ENCODE measurements at places on chromosomes 4 and X. TPM values are rescaled to one million over a fixed set of nuclear protein-coding genes. Genes with fewer than 3 reads are reported as not detected.

The AWAT2 gene
- not detected for total RNA-seq

The RBMXL3 gene
- not detected for total RNA-seq

The SPANXB1 gene
- not detected for total RNA-seq

The BMX gene
- 0.34 TPM for total RNA-seq

- H3K27me3 ChIP-seq, result no peaks in the 10 kb centered on the region
- DNase-seq, result no peak
- H3K27ac ChIP-seq, result no peak overlapping the region
- H3K4me1 ChIP-seq, result no peaks in the 10 kb centered on the region
- H3K4me3 ChIP-seq, result no peak overlapping the region
- H3K36me3 ChIP-seq, result no peaks in the 10 kb centered on the region
These were observed 27.8 kb upstream of the SORBS2 start for GRCh38 chr4:185839770-185840169.

- H3K27me3 ChIP-seq, result no peaks in the 10 kb centered on the region
- no peaks in the 10 kb centered on the region for H3K36me3 ChIP-seq
- H3K4me1 ChIP-seq, result no peaks in the 10 kb centered on the region
- DNase-seq, result no peak
These were observed 516.4 kb upstream of the BOD1L1 start for GRCh38 chr4:14143892-14144291.

DNA sequence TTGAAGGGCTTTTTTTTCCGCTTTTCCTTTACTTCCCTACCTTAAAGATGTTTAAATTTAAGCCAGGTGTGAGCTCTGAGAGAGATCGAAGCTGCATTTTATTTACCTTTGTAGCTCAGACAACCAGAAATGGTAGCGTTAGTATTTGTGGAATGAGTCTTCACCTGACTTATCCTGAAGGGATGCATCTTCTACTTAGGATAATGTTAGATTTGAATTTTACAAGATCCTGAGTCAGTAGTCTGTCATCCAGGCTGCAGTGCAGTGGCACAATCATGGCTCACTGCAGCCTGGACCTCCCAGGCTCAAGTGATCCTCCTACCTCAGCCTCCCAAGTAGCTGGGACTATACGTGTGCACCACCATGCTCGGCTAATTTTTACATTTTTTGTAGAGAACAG lies 26.2 kb downstream of the TMSB4X start:
- H3K27ac ChIP-seq, result no peak overlapping the region
- DNase-seq, result no peak
- no peaks in the 10 kb centered on the region for H3K36me3 ChIP-seq

The TLR10 gene
- total RNA-seq, result 0.44 TPM

DNA sequence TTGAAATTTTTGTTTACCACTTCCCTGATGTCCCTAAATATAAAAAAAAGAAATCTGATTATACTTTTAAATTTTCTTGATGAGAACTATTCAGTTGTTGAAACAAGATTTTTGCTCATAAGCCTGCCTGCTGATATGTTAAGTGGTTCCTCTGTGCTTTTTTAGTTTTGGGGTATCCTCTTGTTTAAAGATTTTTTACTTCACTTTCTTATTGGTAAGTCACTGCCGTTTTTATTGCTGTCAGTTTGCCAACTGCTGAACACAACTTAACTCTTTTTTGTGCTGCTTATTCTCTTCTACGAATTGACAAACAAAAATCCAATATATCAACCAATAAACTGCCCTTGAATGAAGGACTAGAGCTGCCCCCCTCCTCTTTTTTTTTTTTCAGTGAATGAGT lies 39.5 kb downstream of the GUCY1A1 start:
- no peaks in the 10 kb centered on the region for H3K36me3 ChIP-seq
- no peak for DNase-seq
- peaks cover 9% of the 10 kb centered on the region for H3K4me1 ChIP-seq

The DCLK2 gene
- 1.1 TPM for total RNA-seq

- H3K27me3 ChIP-seq, result no peaks in the 10 kb centered on the region
- no peaks in the 10 kb centered on the region for H3K4me1 ChIP-seq
- H3K36me3 ChIP-seq, result no peaks in the 10 kb centered on the region
- H3K27ac ChIP-seq, result no peak overlapping the region
- H3K4me3 ChIP-seq, result no peak overlapping the region
- no peak for DNase-seq
These were observed 104.3 kb downstream of the PARM1 start for GRCh38 chr4:75037252-75037651.

DNA sequence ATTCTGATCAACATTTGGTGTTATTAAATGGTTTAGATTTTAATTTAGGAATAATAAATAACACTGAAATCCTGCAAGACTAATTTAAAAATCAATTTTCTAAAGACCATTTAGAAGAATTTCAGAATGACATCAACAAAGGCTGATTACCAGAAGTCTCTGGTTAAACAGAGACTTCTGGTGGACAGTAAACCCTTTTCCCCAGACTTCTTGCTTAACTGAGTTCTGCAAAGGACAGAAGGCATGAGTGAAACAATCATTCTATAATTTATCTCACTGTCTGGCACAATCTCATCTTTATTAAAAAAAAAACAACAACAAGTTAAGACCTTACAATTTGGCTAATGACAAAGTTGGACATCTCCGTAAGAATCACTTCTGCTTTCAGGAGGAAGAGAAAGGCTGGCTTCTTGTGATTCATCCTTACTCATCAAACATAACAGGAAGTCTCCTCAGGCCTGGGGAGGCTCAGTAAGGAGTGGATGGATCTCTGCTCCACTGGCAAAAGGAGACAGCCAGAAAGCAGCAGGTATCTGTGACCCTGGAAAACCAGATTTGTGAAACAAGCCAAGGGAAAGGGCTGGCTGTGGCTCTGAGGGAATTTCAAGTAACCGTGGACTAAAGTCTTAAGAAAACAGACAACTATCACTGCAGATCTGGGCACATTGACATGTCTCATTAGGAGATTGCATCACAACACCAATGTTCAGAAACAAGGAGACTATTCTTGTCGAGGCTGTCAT lies 908 bp upstream of the TLR6 start:
- H3K4me1 ChIP-seq, result no peaks in the 10 kb centered on the region
- no peaks in the 10 kb centered on the region for H3K36me3 ChIP-seq
- H3K27me3 ChIP-seq, result no peaks in the 10 kb centered on the region
- H3K27ac ChIP-seq, result peak overlapping the region; percentile 42
- DNase-seq, result no peak

- H3K4me1 ChIP-seq, result no peaks in the 10 kb centered on the region
- H3K4me3 ChIP-seq, result no peak overlapping the region
- no peaks in the 10 kb centered on the region for H3K27me3 ChIP-seq
- DNase-seq, result no peak
- no peaks in the 10 kb centered on the region for H3K36me3 ChIP-seq
- H3K27ac ChIP-seq, result no peak overlapping the region
These were observed 188.4 kb upstream of the ANK2 start for GRCh38 chr4:112860830-112861690.

The SUPT20HL1 gene
- not detected for total RNA-seq

GRCh38 chrX:18146954-18147353 lies 73.7 kb downstream of the BEND2 start:
- no peaks in the 10 kb centered on the region for H3K4me1 ChIP-seq
- H3K27ac ChIP-seq, result no peak overlapping the region
- no peak overlapping the region for H3K4me3 ChIP-seq
- no peaks in the 10 kb centered on the region for H3K27me3 ChIP-seq
- DNase-seq, result no peak

- no peaks in the 10 kb centered on the region for H3K4me1 ChIP-seq
- H3K4me3 ChIP-seq, result no peak overlapping the region
- no peak overlapping the region for H3K27ac ChIP-seq
- no peaks in the 10 kb centered on the region for H3K36me3 ChIP-seq
- DNase-seq, result no peak
These were observed 19.9 kb upstream of the MXD4 start for GRCh38 chr4:2281575-2282343.

- no peaks in the 10 kb centered on the region for H3K36me3 ChIP-seq
- no peak overlapping the region for H3K27ac ChIP-seq
- H3K27me3 ChIP-seq, result no peaks in the 10 kb centered on the region
These were observed 63.6 kb downstream of the ASB9 start for GRCh38 chrX:15206306-15206705.

GRCh38 chrX:54530357-54530900 lies 410 bp downstream of the GNL3L start:
- H3K27ac ChIP-seq, result peak overlapping the region; percentile 21
- H3K36me3 ChIP-seq, result no peaks in the 10 kb centered on the region
- no peaks in the 10 kb centered on the region for H3K27me3 ChIP-seq
- no peaks in the 10 kb centered on the region for H3K4me1 ChIP-seq
- H3K4me3 ChIP-seq, result peak overlapping the region; percentile 49
- no peak for DNase-seq

DNA sequence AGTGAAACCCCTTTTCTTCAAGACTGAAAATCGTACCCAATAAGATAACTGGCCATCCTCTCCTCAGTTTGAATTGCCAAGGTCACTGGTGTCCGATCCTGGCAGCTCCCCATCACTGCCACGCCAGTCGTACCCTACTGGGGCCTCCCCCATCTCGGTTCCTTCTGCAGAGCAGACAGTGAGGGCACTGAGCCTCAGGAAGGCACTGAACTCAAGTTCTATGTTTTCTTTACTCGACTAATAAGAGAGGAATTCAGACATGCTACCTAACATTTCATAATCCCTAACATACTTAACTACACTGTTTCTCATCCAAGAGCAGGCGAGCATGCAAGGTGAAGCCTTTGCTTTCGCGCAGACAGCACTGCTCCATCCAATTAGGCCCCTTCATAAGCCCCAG lies 23.4 kb downstream of the ZFYVE28 start:
- H3K27ac ChIP-seq, result no peak overlapping the region
- DNase-seq, result no peak
- no peaks in the 10 kb centered on the region for H3K36me3 ChIP-seq
- no peaks in the 10 kb centered on the region for H3K27me3 ChIP-seq
- H3K4me1 ChIP-seq, result no peaks in the 10 kb centered on the region

DNA sequence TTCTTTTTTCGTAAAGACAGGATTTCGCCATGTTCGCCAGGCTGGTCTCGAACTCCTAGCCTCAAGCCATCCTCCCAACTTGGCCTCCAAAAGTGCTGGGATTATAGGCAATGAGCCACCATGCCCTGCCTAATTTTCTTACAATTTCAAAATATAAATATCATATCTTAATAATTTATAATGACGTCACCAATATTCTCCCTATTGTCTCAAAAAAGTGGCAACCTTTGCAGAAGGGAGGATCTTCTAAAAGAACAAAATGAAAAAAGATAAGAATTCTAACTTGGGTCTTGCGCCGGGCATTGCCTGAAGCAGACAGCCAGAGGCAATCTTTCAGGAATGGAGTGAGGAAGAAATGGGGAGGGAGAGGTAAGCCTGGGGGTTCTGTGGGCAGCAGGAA lies 37.9 kb upstream of the WAS start:
- no peaks in the 10 kb centered on the region for H3K27me3 ChIP-seq
- no peak overlapping the region for H3K27ac ChIP-seq

The PDCL2 gene
- not detected for total RNA-seq

The AKAP4 gene
- not detected for total RNA-seq

- DNase-seq, result no peak
- peak overlapping the region; percentile 6 for H3K27ac ChIP-seq
- H3K27me3 ChIP-seq, result no peaks in the 10 kb centered on the region
- no peak overlapping the region for H3K4me3 ChIP-seq
- no peaks in the 10 kb centered on the region for H3K36me3 ChIP-seq
These were observed 37.8 kb downstream of the TBC1D9 start for GRCh38 chr4:140718241-140718952.

DNA sequence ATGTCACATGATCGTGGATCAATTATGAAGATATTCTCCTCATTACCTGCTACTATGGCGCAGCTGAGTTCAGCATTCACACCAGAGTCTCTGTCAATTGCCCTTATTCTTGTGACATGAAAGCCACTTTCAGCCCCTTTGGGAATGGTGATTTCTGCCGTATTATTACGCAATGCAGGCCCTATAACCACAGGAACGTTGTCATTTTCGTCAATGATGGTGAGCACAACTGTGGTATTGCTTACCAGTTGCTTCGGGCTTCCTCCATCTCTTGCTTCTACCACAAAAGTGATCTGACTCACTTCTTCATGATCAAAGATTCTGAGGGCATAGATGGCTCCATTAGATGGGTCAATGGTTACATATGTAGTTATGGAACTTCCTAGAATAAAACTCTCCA lies 2.1 kb downstream of the PCDH18 start:
- no peak overlapping the region for H3K27ac ChIP-seq
- no peak for DNase-seq
- no peaks in the 10 kb centered on the region for H3K27me3 ChIP-seq

GRCh38 chr4:101950258-101950979 lies 159.9 kb downstream of the BANK1 start:
- DNase-seq, result no peak
- H3K4me1 ChIP-seq, result no peaks in the 10 kb centered on the region
- no peaks in the 10 kb centered on the region for H3K27me3 ChIP-seq
- no peaks in the 10 kb centered on the region for H3K36me3 ChIP-seq
- H3K4me3 ChIP-seq, result no peak overlapping the region
- H3K27ac ChIP-seq, result no peak overlapping the region

GRCh38 chr4:118254368-118254767 lies 98.4 kb downstream of the PRSS12 start:
- H3K4me1 ChIP-seq, result no peaks in the 10 kb centered on the region
- H3K4me3 ChIP-seq, result no peak overlapping the region
- DNase-seq, result no peak
- H3K36me3 ChIP-seq, result no peaks in the 10 kb centered on the region
- H3K27me3 ChIP-seq, result no peaks in the 10 kb centered on the region
- no peak overlapping the region for H3K27ac ChIP-seq

- peaks cover 11% of the 10 kb centered on the region for H3K4me1 ChIP-seq
- no peak for DNase-seq
- no peak overlapping the region for H3K27ac ChIP-seq
- no peaks in the 10 kb centered on the region for H3K27me3 ChIP-seq
- no peak overlapping the region for H3K4me3 ChIP-seq
These were observed 152.3 kb downstream of the DCLK2 start for GRCh38 chr4:150230561-150230960.

The SPANXC gene
- total RNA-seq, result not detected

DNA sequence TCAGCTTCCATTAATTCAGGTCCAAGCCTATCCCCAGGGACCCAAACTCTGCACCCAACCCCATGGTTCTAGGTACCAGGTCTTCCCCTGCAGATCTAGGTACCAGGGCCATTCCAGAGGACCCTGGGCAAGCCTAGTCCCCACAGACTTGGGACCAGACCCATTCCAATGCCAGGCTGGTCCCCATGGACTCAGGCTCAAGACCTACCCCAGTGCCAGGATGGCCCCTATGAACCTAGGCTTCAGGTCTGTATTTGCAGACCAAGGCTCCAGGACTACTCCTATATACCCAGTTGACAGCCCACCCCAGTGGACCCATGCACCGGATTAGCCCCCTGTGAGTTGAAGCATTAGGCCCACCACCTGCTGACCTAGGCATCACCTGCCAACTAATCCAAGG lies 8.9 kb downstream of the MTHFD2L start:
- H3K27ac ChIP-seq, result no peak overlapping the region
- no peak for DNase-seq
- H3K36me3 ChIP-seq, result no peaks in the 10 kb centered on the region
